ENCODE measurements at places on chromosomes 12 and 14. TPM values are rescaled to one million over a fixed set of nuclear protein-coding genes. Genes with fewer than 3 reads are reported as not detected.

Gene P2RX2
- 0.15 TPM for total RNA-seq

GRCh38 chr12:6701078-6701768, 608 bp upstream of the PIANP start:
- peak; percentile 51 for DNase-seq

DNA sequence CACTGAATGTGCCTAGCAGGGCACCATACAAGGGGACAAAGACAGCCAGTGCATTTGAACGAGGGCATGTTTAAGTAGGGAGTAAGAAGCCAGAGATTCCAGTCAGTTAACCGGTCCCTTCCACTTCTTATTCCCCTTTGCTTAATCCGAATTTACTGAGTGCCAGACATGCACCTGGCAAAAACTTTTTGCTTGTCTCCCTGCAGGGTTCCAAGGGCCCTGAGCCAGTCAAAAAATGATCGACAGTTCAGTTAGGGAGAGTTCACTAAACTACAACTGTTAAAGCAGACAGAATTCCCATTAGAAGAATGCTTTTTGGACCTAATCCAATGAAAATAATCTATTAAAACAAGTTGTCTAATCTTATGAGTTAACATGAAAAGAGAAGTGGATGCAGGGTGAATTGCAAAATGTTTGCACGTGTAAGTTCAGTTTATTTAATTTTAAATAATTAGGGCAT, 193.8 kb downstream of the TMTC2 start:
- no peak for DNase-seq

- DNase-seq = no peak
Observed at GRCh38 chr12:50024805-50025186, 498 bp downstream of the RACGAP1 start.

DNA sequence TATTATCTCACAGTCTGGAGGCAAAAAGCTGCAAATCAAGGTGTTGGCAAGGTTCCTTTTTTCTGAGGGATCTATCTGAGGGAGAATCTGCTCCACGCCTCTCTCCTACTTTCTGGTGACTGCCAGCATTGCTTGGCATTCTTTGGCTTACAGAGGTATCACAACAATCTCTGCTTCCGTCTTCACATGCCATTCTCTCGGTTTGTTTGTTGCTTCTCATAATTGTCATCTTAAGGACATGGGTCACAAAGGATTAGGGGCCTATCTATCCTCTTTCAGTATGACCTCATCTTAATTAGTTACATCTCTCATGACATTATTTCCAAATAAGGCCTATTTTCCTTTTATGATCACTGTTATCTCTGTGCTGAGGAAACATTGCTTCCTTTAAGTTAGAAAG, 345.0 kb downstream of the FOXG1 start:
- DNase-seq = no peak
